ENCODE measurements at places on chromosomes 3 and 15.

- DNase-seq, result no peak
Observed at GRCh38 chr3:197478746-197479668, 76.8 kb downstream of the BDH1 start.

- DNase-seq, result peak; percentile 11
Observed at GRCh38 chr15:100663086-100663914, 60.9 kb downstream of the ASB7 start.

GRCh38 chr3:99145031-99145430 is 243.5 kb upstream of the DCBLD2 start:
- DNase-seq, result no peak

- DNase-seq, result no peak
Observed at GRCh38 chr15:28974142-28974541, 88.4 kb downstream of the APBA2 start.

DNA sequence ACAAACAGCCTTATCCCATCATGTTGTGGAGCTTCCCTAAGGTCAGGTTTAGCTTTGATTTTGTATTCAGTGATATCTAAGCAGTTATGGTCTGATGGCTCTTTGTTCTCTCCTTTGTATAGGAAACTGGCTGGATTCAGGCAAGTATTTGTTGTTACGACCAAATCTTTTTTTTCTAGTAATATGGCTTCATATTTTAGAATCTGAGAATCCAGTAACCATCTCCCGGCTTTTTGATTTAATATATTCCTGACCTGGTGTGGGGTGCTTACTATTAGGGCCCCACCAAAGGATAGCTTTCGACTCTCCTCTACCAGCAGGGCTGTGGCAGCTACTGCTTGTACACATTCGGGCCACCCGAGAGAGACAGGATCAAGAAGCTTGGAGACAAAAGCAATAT is 23.0 kb downstream of the ARL8B start:
- DNase-seq, result no peak

DNA sequence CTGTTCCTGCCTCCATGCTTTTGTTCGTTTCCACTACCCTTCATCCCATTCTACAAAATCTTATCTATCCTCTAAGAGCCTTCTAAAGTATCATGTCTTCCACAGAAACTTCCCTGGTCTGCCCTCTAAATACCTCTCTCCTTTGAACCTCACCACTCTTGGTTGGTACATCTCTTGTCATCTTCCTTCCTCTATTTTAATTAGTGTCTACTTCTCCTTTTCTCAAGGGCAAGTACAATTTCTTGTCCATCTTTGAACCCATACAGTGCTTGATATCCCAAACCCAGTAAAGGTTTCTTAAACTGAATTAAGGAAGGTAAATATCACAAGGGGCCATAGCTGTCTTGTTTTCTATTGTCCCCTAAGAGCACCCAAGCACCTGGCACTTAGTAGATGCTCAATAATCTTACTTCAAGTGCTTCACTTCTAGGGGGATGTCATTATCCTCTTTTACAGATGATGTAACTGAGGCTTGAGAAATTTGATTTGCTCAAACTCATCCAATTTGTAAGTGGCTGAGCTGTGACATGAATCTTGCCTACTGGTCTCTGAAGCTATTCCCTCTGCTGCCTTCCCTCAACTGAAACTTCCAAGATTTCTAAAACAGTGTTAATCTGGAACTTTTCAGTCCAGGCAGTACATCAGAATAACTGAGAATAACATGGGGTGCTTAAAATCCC is 2.6 kb upstream of the DAPK2 start:
- DNase-seq, result no peak

- DNase-seq, result no peak
Observed at GRCh38 chr15:25863111-25863967, at the start of gene ATP10A. Gene ATP10A (minus strand): TSS chr15:25863327. CDS start chr15:25863096, 231 bp downstream.

DNA sequence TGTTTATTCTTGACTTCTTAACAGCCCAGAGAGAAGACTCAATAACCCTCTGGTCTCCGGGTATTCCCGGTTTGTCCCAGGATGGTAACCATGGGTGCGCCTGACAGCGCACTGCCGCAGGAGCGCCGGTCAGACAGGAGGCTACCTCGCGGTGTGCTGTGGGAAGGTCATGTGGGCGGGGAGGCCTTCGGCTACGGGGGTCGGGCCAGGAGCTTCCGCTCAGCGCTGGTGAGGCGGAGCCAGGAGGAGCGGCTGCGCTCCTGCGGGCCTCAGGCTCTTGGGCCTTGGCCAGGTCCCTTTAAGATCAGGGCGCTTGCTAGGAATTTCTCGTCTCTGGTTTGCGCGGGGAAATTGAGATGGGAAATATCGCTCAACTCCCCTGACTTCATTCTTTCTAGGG is 182.3 kb upstream of the NDN start:
- no peak for DNase-seq

DNA sequence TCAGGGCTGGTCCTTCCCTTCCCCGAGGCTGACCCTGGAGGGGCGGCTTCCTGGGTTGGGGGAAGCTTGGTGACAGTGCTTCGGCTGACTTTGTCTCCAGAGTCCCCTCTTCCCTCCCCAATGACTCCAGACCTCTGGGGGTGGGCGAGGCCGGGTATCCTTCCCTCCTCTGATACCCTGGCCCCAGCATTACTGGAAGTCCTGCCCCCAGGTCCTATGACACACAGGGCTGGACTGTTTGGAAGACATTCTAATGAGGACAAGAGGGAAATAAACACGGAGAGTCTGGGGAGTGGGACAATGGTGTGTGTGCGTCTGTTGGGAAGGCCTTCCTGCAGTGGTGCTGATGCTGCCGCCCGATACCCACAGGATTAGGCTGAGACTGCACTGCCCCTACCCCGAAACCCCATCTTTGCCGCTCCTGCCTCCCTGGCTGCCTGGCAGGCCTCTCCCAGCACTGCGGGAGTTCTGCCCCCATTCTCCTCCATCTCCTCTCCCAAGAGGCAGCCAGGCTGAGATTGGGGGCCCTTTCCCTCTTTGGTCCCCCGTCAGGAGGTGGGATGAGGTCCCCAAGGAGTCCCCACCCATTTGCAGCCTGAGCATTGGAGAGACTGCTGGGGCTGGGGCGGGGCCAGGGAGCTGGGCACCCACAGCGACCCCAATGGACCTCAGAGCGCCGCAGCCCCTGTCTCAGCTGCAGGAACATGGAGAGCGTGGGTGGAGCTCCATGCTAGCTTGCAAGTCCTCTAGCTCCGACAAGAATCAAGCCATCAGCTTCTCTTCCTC is 29.7 kb upstream of the FBLN2 start:
- no peak for DNase-seq

All from DMS53 (cell line).